ENCODE measurements at places on chromosomes 16 and 17.

- DNase-seq, result no peak
Observed at GRCh38 chr17:75847614-75848522, 3.7 kb upstream of the UNC13D start.

- no peak for DNase-seq
Observed at GRCh38 chr16:48347191-48347865, 37.9 kb downstream of the SIAH1 start.

- DNase-seq, result no peak
Observed at GRCh38 chr17:15910791-15911190, 34.1 kb upstream of the ADORA2B start.

- DNase-seq, result no peak
Observed at GRCh38 chr17:10196941-10197340, 1.5 kb downstream of the GAS7 start.

All from esophagus squamous epithelium (tissue), 5 donors.